ENCODE measurements at places on chromosomes 7 and 10. TPM values are rescaled to one million over a fixed set of nuclear protein-coding genes. Genes with fewer than 3 reads are reported as not detected.

AKR1C4 gene
- not detected for polyA plus RNA-seq

ZNF746 gene
- polyA plus RNA-seq: 9.3 TPM

AGMO gene
- 0.18 TPM for polyA plus RNA-seq

NKX2-3 gene
- polyA plus RNA-seq: 0.97 TPM

ZNF853 gene
- 15.5 TPM for polyA plus RNA-seq

COL28A1 gene
- polyA plus RNA-seq: 1.1 TPM

OPN4 gene
- polyA plus RNA-seq: 2.3 TPM

GHRHR gene
- polyA plus RNA-seq: 0.58 TPM

LRRN3 gene
- polyA plus RNA-seq: 8.0 TPM

CTAGE8 gene
- polyA plus RNA-seq: 1.4 TPM

CNNM1 gene
- not detected for polyA plus RNA-seq

CAV2 gene
- 44.3 TPM for polyA plus RNA-seq

MYH16 gene
- polyA plus RNA-seq: 0.08 TPM

PAPOLB gene
- 0.04 TPM for polyA plus RNA-seq

DNA sequence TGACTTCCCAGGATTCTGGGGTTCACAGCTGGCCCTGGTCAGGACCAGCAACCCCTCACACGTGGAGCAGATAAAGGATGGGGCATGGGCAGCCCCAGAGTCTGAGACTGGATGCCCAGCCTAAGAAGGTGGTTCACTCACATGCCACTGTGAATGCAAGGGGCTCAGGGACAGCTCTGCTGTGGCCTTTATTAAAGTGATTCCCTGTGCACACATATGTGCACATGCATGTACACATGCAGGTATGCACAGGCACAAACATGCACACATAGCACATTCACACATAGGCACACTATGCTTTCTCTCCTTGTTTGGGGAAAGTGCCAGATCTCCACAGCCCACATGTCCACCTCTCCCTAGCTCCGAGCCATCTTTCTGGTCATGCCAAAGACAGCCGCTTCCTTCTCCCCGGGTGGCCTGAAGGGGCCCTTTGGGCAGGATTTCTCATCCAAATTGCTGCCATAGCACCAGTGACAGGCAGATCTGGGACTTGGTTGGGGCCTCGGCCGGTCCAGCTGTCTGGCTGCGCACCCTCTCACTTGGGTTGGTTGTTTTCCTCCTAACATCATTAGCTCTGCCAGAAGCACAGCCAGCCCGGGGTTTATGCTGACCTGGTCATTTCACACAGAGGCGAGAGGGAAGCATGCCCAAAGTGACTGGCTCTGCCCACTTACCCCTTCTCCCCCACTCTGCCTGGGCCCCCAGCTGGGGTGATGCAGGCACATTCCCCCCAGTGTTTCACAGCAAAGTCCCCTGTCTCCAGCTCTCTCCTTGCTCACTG is 1.4 kb downstream of the GCK start:
- no peak for DNase-seq

DNA sequence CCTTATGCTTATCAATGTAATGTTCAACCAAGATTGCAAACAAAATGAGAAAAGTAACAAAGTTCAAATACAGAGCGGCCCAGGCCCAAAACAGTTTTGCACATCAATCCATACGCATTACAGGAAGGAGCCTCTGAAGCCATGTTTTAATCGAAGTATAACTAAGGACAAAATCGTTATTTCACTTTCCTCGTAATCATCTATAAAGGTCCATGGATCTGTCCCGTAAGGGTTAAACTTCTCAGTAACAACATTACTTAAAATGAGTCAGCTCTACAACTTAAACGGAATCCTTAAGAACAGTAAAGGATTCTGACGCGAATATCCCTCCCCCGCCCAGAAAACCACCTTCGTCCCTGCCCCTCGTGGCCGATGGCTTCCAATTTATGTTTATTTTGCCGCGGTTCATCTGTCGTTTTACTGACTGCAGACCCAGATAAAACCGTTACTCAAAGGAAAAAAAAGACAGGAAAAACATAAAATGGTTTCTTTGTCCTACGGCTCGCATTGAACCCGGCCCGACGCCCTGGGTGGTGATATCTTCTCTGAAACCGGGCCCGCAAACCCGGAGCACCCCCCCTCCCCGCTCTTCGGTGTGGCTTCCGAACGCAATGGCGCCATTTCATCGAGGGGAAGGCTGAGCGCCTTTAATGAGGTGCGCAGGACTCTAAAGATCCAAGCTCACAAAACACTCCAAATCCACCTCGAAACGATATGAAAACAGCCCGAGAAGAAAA is 1.1 kb downstream of the HNRNPA2B1 start:
- DNase-seq: peak; percentile 79

DNA sequence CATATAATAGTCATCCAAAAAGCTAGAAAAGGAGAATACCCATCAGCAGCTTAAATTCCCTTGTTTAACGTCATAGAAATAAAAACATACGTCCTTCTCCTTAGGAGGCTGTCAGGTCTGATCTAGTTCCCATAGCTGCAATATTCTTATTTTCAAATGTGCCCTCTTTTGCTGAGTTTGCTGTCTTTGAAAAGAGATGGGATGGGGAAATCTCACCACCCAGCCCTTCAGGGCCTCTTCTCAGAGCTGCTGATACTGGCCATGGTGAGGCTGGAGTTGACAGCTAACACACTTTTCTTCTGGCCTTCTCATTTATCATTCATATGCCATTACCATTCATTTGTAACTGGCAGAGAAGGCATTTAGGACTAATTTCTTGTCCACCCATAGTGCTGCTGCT is 5.1 kb upstream of the PCGF5 start:
- DNase-seq: no peak

- DNase-seq: peak; percentile 45
Measured at GRCh38 chr7:80018941-80019808, 115.5 kb upstream of the GNAI1 start.

DNA sequence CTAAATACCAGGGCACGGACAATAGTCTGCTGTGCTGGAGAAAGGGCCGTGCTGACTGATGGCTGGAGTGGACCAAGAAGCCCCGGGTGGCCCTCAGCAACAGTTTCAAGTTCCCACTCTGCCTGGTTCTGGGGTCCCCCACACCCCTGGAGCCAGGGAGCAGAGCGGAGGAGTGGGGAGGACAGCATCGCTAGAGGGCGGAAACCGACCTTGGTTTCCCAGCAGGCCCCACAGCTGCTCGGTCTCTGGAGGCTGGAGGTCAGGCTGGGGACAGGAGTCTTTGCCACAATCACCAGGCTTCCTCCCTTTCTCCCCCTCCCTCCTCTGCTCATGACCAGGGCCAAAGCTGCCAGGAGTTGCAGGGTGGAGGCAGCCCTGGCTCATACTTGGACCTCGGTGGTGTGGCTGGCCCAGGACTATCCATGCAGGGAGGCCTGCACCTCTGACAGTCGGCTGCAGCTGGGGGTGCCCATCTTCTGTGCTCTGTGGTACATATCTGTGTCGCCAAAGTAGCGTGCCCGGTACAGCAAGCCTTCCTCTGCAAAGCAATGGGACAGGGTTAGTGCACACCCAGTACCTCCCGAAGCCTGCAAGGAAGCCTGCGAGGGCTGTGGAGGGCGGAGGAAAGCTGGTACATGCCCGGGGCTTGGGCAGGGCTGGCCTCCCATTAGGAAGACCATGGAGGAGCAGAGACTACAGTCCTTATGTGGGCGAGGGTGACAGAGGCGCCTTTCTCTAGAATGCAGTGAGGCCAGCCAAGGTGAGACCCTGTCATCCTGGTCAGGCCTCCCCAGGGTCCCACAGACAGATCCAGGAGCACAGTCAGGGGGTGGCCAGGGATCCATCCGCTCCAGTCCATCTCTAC is 19.1 kb downstream of the DNAJB12 start:
- DNase-seq: no peak

DNA sequence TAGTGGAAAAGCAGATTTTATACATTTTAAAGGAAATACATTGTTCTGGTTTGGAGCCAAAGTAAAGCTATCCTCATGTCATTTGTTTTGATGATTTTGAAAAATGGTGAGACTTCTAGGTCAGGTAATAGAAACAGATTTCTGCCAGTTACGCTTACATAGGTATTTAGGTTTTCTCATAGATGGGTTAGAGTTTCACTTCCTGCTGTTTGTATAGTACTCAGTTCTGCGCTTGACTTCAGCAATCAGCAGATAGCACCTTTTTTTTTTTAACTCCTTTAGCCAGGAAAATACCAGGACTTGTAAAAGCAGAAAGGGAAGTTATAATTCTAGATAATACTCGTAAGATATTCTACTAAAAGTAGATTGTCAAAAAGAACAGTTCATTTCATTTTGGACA is 209.8 kb upstream of the POM121L12 start:
- no peak for DNase-seq

GRCh38 chr7:154777908-154778307 is 225.0 kb downstream of the PAXIP1 start:
- DNase-seq: no peak

DNA sequence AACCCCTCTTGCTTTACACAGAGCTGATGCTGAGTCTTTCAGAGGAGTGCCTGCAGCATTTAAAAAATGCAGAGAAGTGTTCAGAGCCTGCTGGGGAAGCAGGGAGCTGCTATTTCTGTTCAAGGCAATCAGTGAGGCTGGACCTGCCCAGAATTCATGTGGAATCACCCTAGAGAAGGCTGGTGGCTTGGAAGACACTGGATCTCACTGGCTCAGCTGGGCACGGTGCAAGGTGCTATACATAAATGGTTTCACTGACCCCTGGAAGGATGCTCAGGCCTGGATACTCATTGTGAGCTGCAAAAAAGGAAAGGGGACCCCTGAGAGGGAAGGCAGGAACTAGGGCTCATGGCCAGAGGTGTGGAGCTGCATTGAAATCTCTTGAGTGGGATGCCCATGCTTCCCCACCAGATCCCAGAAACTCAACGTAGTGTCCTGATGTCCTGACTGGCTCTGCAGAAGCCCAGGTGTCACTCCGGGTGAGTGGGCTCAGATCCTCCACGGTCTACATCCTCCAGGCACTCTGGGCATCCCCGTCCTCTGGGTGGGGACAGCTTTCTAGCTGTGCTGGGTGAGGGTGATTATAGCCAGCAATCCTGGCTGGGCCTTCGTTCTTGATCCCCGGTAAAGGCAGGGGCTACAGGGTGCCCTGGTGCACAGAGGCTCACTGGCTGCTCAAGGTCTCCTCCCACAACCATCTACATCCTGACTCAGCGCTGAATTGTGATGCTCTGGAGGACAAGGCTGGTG is 77.2 kb upstream of the TNS3 start:
- DNase-seq: no peak

GRCh38 chr10:88541116-88541626 is 41.9 kb downstream of the RNLS start:
- no peak for DNase-seq

DNA sequence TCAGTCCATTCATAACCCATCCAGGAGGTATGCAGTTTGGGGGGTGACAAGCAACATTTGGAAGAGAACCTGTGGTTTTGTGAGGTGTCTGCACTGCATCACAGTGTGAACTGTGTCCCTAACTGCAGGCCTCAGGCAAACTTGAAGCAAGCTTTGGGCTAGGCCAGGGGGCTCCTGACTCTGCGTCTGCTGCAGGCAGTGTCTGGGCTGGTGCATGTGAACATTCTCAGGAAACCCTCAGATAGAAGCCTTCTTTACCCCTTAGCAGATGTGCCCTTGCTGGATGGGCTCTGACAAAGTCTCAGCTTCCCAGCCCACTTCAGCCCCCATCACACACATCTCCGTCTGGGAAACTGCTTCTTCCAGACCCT is 61.0 kb downstream of the VIPR2 start:
- DNase-seq: no peak

- no peak for DNase-seq
Measured at GRCh38 chr10:132748545-132749370, 37.2 kb downstream of the NKX6-2 start.

DNA sequence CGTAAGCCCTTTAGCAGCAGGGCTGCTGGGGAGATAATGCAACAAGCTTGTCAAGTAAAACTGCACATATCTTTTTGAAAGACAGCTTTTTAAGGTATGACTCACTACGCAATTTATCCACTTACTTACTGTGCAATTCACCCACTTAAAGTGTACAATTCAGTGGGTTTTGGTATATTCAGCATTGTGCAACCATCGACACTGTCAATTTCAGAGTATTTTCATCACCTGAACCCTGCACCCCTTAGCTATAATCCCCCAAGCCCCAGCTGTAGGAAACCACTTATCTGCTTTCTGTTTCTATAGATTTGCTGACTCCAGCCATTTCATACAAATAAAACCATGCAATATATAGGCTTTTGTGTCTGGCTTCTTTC is 168.0 kb downstream of the PTPN20 start:
- no peak for DNase-seq

GRCh38 chr7:100370303-100370702 is 3.0 kb upstream of the PILRA start:
- no peak for DNase-seq

- no peak for DNase-seq
Measured at GRCh38 chr7:44236333-44236728, 35.6 kb downstream of the YKT6 start.

DNA sequence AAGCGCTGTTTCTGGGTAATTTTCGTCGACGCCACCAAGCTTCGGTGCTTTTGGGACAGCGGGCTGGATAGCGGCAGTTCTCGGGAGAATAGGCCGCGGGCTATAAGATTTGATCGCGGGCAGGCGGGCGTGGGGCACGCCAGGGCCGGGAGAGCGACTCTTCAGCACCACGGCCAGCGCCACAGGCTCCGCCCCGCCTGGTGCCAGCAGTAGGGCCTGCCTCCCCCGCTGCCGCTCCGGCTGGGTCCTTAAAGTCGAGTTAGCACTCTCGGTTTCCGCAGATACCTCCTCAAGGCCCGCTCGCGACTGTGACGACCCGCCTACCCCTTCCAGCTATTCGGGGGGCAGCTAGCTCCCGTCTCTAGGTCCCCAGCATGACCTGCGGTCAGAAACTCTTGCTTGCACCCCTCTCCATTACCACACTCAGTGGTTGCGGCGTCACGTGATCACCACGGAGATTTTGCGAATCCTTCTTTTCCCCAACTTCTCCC is 9.4 kb downstream of the NXPH1 start:
- DNase-seq: peak; percentile 74

DNA sequence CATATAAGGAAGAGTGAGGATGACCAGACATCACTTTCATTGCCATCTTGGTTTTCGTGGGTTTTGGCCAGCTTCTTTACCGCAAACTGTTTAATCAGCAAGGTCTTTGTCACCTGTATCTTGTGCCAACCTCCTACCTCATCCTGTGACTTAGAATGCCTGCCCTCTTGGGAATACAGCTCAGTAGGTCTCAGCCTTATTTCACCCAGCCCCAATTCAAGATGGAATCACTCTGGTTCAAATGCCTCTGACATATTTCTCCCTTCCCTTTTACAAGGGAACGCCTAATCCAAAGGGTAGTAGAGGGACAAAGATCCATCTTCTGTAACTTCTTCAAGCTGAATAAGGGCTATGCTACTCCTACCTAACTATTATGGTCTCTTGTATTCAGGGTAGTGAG is 4.7 kb upstream of the ERCC6 start:
- DNase-seq: no peak

GRCh38 chr10:124550293-124551034 is 88.8 kb downstream of the LHPP start:
- DNase-seq: no peak

DNA sequence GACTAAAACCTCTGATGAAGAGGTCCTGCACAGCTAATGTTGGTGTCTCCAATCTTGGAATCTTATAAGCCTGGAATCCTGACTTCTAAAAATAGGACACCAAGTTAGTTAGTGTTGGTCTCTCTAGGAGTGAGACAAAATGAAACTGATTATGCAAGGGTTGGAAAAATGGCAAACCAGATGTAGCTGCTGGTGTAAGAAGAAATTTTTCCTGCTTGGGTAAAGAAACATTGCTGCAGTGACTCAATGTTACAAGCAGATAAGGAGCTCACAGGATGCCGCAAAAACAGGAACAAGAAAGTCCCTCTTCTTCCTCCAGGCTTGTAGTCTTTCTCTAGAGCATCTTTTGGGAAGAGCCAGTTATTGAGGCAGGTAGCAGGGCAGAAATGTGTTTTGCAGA is 449.0 kb downstream of the ETV1 start:
- DNase-seq: no peak

GRCh38 chr7:67753891-67754290 is 757.3 kb downstream of the TYW1 start:
- no peak for DNase-seq
